Glomerular endothelial cell (primary cell): ENCODE measurements at places on chromosomes 12 and 14. TPM values are rescaled to one million over a fixed set of nuclear protein-coding genes. Genes with fewer than 3 reads are reported as not detected.

DNA sequence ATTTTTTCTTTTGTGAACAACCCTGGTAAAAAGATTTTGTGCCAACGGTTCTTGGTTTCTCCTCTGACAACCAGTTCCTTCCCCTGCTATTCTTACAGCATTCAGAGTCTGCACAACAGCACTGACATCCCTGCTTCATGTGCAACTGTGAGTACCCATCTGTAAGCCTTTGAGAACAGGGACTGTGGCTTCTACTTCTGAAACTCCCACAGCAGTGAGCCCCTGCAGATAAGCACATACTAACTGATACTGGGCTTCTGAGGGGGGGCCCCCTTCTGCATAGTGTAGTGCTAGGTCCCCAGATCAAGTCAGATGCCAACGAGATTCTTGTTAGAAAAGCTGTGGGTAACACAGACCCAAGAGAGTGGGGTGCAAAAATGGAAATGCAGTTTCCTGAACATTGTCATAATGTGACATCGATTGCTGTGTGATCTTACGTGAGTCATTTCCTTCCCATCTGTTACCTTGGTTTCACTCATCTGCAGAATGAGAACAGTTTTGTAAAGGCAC is 11.1 kb upstream of the NINJ2 start:
- no peak for DNase-seq

HAL gene
- 0.06 TPM in 1 of 2 replicates, not detected in the other for total RNA-seq

KIF5A gene
- total RNA-seq: 0.06 and 0.10 TPM in 2 replicates

STAB2 gene
- total RNA-seq: 0.10 and 0.12 TPM in 2 replicates

SOX5 gene
- total RNA-seq: 1.5 and 2.2 TPM in 2 replicates

OR4E2 gene
- total RNA-seq: not detected in 2 replicates

FOXN4 gene
- total RNA-seq: not detected in 2 replicates

ESPL1 gene
- total RNA-seq: 2.6 and 4.8 TPM in 2 replicates

FBXO21 gene
- 42.0 and 82.8 TPM in 2 replicates for total RNA-seq

DNA sequence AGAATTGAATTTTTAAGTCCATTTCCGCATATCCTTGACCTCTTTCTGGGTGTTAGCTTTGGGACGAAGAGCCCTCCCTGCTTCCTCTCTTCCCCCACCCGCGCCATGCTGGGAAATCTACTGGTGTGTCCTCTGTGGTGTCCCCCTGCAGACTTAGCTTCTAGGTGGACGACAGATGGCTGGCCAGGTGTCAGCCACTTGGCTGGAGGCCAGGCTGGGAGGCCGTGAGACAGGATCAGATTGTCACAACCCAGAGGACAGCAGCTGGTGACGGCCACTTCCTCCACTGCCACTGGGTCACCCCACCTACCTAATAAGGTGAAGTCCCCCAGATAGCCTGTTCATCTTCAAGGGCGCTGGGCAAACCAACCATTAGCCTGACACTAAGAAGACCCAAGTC is 13.3 kb upstream of the DTX1 start:
- DNase-seq: no peak

DNA sequence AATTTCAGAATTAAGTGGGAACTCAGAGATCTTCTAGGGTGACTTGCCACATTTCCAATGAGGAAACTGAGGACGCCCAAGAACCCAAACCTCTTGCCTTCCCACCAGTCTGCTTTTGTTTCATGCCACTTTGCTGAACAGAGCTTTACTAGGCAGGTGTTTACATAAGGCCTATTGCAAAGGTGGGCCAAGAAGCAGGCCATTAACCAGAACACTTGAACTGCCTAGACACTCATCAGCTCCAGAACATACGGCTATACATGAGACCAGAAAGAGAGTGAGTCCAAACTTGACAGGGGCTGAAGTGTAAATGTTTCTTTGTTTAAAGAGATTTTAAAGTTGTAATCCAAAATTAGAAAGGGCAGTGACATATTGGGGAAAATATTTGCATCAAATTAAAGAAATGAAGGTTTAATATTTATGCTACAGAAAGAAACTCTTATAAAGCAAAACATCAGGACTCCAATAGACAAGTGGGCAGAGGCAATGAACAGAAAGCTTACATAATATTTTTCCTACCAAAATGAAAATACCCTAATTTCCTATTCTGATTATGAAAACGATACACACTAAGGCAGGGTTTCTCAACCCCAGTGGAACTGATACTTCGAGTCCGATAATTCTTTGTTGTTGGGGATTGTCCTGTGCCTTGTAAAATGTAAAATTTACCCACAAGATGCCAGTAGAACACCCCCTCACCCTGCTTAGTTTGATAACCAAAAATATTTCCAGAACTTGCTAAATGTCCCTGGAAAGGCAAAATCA is 11.7 kb downstream of the BATF start:
- no peak for DNase-seq

NFATC4 gene
- total RNA-seq: 24.3 and 42.5 TPM in 2 replicates

- no peak for DNase-seq
These were observed at the start of gene VASH1 for GRCh38 chr14:76761136-76761959. TSS of gene VASH1 (plus strand) at chr14:76761468. CDS start at chr14:76762822, 1,354 bp downstream.

POTEG gene
- total RNA-seq: not detected in 2 replicates

PPP2R5C gene
- total RNA-seq: 63.6 and 66.9 TPM in 2 replicates

NELL2 gene
- total RNA-seq: 0.35 TPM in 1 of 2 replicates, not detected in the other

PRMT5 gene
- total RNA-seq: 44.9 and 56.0 TPM in 2 replicates

- no peak for DNase-seq
These were observed 3.6 kb downstream of the ALKBH2 start for GRCh38 chr12:109089683-109090082.

DNA sequence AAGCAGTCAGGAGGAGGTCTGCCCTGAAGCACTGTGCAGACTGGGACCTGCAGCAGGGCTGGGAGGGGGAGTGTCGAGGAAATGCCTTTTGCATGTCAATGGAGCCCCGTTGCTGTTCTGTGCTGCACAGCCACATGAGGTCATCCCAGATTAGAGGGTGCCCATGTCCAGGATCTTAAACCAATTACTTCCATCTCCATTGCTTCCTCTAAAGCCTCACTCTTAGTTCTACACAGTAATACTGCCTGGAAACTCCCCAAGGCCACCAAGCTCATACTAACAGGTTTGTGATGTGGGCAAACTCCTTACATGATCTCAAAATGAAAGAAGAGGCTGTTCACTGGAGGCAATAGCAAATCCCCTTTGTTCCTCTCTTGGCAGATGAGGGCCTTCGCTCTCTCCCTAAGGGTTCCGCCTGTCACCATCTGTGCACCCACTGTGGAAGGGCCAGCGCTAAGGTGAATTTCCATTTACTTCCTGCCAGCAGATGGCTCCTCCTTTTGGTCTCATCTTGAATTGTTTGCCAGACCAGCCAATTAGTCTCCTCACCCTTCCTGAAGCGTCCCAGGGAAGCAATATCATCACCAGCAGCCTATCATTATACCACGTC is 35.4 kb upstream of the LTA4H start:
- no peak for DNase-seq

DNA sequence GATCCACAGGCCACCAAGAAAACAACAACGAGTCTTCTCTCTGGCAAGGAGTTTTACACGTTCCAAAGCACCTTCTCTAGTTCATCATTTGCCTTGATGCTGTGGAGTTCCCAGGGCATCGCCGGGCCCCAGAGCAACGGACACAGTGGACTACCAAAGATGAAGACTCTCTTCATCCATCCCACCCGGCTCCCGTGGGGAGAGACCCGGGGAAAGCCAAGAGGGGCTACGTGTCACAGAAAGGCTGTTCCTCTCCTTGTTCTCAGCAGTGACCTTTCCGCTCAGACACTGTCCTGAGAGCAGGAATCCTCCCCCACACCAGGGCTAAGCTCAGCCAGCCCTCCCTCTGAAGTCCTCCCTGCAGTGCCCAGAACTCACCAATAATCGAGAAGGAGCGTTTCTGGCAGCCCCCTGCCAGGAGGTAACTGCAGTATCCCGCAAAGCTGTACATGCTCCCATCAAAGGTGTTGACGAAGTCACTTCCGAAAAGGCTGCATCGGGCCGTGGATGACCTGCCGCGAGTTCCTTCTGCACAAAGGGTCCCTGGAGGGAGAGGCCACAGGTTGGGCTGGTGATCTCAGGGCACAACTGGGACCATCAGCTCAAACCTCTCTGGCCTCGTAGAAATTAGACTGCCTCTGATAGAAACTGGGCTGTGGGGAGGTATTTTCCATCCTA is 3.5 kb downstream of the VWF start:
- DNase-seq: no peak

DNA sequence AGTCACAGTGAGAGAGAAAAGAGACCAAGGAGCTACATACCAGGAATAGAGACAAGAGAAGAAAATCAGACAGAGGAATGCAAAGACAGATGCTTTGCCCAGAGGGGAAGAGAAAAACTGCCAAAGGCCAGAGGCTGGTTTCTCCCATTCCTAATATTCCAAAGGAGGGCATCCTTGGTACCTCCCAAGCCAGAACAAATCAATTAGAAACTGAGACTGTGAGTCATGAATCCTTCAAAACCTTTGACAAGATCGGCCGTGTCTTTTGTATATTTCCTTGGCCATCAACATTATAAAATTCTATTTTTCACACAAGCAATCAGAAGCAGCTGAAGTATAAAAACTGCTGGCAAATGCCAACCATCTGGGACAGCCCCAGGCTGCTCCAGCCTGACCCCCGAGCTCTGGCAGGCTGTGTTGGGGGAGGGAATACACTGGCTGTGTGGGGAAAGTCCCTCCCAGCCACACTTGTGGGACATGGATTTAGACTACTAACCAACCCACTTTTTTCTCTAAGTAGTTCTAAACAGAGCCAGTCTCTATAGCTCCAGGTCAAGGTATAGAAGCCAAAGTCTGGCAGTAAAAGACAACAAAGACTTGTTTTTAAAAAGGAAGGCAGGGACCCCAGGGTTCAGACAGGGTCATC is 13.7 kb downstream of the POMT2 start:
- no peak for DNase-seq

DNA sequence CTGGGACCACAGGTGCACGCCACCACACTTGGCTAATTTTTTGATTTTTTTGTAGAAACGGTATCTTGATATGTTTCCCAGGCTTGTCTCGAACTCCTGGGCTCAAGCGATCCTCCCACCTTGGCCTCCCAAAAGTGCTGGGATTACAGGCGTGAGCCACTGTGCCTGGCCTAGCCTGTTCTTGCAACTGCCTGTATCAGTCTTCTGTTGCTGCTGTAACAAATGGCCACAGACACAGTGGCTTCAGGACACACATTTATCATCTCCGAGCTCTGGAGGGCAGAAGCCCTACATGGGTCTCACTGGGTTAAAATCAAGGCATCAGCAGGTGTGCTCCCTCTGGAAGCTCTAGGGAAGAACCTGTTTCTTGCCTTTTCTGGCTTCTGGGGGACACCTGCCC is 79.9 kb upstream of the NCOR2 start:
- no peak for DNase-seq

USP44 gene
- total RNA-seq: 0.41 and 0.73 TPM in 2 replicates

DNA sequence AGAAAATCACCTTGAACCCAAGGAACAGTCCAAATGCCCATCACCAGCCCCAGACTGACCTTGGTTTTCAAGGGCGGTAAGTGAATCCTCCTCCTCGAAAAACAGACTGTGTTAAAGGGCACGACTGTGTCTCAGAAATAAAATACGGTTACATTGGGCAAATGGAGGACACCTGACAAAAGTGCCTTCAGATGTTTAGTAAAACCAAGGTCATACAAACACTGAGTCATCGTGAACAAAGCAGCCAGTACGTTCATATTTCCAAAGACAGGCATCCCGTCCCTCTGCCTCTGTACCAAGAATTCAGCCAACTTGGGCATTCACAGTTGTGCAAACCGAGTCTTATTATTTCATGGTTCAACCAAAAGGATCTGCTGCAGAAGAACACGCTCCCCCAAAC is 25.9 kb downstream of the FOXN3 start:
- DNase-seq: no peak

SLC6A15 gene
- total RNA-seq: 2.4 and 10.0 TPM in 2 replicates

DNA sequence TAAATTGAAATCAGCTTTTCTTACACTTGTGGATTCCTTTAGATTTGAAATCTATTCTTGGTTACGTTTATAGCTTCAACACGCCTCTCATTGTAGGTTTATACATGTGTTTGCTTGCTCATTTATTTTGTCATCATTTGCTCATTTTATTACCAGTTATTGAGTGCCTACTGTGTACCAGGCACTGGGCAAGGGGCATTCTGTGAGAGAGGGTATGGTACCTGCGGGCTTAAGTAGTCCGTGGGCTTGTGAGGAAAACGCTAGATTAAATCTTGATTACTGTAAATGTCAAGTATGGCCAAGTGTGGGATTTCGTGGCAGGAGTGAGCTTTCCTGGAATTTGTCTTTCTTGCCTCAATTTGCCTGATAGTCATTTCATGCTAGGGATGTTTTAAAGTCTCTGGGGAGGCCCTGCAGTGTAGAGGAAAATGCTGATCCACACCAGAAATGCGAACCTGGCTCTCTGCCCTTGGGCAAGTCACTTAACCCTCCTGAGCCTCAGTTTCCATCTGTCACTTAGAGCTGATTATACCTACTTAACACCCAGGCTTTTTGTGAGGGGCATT is 92.7 kb downstream of the CACNA1C start:
- no peak for DNase-seq

GRCh38 chr14:89280600-89280999 is 136.4 kb downstream of the FOXN3 start:
- DNase-seq: no peak

PLEKHD1 gene
- total RNA-seq: 0.18 TPM in 1 of 2 replicates, not detected in the other

DNA sequence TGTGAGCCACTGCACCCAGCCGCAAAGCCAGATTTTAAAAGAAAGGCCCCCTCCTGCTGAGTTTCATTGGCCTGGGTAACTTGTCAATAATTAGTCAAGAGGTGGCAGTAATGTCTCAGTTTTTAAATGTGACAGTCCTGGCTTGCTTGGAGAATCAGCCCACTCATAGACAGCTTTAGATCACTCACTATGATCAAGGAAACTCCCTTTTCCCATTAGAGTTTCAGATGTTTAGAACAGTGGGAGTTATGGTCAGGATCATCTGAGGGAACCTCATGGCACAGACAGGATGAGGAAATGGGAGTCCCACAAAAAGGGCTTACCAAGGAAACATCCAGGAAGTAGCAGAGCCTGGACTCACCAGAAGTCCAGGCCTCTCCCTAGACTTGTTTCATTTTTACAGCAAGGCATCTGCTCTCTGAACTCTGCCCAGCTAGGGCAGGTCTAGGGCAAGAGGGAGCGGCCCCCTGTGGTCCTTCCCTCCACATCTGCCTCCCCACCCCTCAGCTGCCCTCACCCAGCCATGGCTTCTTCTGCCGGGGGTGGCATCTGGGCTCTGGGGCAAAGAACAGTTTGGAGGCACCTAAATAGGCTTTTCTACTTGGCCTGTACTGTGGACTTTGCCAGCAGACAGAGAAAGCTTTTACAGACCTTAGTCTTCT is 11.2 kb downstream of the BCL2L14 start:
- DNase-seq: no peak

GRCh38 chr14:91207008-91207407 is 37.5 kb downstream of the GPR68 start:
- DNase-seq: no peak

GATC gene
- total RNA-seq: 16.9 and 19.9 TPM in 2 replicates

TAS2R50 gene
- 0.15 and 2.0 TPM in 2 replicates for total RNA-seq

GRCh38 chr12:196436-196835 is 17.5 kb downstream of the SLC6A12 start:
- no peak for DNase-seq

ZNF385A gene
- 5.6 and 6.0 TPM in 2 replicates for total RNA-seq
